ENCODE measurements at places on chromosomes 5 and 9. TPM values are rescaled to one million over a fixed set of nuclear protein-coding genes. Genes with fewer than 3 reads are reported as not detected.

DNA sequence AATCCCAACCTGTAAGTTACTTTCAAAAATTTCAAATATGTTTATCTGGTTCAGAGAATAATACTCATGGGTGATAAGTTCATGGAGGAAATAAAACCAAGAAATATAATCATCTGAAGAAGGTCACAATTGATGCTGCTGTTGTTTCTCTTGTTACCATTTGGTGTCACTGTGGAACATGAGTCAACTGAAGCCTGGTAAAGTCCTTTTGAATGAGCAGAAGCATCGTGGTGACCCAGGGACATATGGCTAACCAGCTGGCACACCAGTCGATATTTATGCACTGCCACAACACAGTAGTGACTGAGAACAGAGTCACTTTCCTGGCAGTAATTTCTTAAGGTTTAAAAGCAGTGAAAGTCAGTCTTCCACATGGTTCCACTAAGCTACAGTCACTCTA is 612.9 kb upstream of the TLE4 start:
- DNase-seq: peak; percentile 25

- DNase-seq: no peak
These were observed 305.8 kb downstream of the TRIM32 start for GRCh38 chr9:116992865-116993264.

DNA sequence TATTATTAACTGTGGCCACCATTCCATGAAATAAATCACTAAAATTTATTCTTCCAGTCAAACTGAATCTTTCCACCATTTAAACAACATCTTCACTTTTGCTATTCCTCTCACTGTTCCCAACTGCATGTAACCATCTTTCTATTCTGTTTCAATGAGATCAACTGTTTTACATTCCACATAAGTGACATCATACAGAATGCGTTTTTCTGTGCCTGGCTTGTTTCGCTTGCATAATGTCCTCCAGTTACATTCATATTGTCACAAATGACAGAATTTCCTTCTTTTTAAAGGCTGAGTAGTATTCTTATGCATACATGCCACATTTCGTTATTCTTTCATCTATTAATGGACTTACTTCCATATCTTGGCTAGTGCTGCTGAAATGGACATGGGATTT is 738.2 kb downstream of the SEMA5A start:
- peak; percentile 49 for DNase-seq

DNA sequence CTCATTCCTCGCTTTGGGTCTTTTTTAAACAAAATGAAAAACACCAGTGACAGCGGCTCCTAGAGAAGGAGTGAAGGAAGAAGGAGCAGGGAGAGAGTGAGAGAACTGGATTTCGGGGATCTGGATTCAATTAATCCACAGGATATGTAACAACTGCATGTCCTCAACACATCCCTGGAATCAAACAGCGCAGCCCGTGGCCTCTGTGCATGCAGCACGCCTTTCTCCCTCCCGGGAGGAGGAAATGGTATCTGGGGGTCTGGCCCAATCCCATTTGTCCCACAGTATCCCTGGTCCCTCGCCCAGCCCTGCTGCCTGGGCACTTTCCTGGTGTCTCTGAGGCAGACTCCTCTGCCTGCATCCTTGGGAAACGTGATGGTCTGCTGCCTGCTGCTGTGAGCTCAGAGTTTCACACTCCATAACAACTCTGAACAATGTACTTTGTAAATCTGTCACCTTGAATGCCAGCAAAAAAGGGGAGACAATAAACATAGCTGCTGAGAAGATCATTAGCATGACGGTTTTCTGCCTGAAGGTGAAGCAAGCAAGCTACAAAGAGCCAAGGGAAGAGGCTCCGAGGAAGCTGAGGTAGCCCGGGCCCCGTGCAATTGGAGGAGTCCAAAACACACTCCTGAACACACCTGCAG is 56.1 kb downstream of the PTCH1 start:
- no peak for DNase-seq

DNA sequence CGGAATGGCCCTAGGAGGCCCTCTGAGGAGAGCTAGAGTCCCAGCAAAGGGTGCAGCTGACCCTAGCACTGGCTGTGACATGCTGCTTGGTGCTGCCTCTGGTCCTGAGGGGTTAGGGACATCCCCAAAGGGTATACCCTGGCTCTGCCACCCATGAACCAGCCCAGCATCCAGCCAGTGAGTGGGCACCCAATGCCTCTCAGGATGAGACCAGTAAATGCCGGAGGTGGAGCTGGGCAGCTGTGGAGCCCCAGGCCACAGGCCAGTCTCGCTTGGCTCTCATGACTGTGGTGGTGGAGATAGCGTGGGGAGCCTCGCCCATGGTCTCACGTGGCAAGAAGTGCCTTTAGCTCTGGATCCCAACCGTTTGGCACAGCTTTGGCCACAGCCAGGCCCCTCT is 3.7 kb upstream of the CEL start:
- DNase-seq: no peak

DNA sequence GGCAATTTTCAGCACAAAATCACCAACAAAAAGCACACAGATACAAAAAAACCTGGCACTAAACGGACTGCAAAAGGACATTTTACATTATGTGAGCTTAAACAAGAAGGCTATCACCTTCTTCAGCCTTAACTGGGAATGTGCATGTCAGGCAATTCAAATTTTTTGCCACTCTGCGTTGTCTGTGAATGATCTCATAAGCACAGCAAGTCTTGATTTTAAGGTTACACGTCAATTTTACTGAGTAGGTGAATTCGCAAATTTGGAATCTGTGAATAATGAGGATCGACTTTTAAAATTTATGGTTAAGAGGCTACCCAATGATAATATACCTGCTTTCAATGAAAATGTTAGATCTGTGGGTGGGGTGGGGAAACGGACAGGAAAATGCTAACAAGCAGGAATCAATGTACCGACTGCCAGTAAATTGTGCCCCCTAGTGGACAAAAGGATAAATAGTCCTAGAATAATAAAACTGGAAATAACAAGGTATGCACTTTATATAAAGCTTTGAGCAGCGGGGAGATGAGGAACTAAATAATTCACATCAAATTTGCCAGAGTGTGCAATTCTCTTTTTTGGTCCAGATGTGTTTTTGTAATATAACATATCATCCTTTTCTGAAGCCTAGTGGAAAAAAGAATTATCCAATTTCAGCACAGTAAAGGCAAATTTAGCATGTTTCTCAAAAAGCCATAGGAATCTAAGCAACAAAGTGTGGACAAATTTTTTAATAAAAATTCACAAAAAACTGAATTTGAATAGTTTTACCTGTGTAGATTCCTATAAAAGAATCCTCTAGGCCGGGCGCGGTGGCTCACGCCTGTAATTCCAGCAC is 20.5 kb downstream of the EQTN start:
- peak; percentile 54 for DNase-seq

DNA sequence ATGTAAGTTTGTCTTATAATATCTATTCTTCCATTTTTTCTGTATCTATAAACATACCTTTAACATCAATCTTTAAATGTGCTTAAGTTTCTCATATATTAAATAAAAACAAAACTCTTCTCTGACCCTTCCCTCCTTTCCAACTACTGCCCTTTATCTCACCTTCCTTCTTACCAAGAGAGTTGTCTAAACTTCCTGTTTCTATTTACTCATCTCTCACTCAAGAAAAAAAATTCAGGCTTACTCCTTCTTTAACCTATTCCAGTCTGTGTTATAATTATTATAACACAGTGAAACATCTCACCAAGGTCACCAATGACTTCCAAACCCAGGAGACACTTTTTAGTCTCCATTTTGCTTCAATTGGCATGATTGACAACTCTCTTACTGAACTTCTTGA is 140.9 kb downstream of the CCDC171 start:
- DNase-seq: no peak

Gene ALDH1A1
- 0.17 TPM for total RNA-seq

Gene MLANA
- total RNA-seq: not detected

Gene MAP1B
- 75.1 TPM for total RNA-seq
